ENCODE measurements at places on chromosomes 4 and X. TPM values are rescaled to one million over a fixed set of nuclear protein-coding genes. Genes with fewer than 3 reads are reported as not detected.

The FGFBP2 gene
- total RNA-seq, result 9.0 TPM

The RBM10 gene
- 65.6 TPM for total RNA-seq

The TEX13D gene
- total RNA-seq, result not detected

The AVPR2 gene
- total RNA-seq, result not detected

Data from activated CD8-positive, alpha-beta memory T cell treated with anti-CD3 and anti-CD28 coated beads, Interleukin-2, amount 10 ng/mL, durations not matched to agents 7 days and 5 days (primary cell).